ENCODE measurements at places on chromosomes 2 and 18.

DNA sequence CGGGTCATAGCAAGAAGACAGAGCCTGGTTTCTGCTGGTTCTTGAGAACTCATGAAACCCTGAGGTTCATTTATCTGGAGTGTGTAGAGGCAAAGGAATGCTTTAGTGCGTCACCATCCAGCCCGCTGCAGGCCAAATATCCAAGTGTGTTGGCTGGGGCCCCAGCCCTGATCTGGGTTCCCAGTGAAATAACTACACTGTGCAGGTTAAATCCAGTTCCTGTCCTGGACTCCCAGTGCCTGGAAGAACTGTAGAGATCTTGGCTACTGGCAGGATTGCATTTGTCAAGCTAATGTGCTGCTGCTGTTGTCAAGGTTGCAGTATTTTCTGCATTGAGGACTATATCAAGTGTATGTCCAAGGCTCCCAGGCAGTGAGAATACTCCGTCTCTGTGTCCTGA lies 89.9 kb downstream of the MAPK4 start:
- no peak for DNase-seq

GRCh38 chr18:13386891-13387801 lies 168.6 kb downstream of the LDLRAD4 start:
- no peak for DNase-seq

- no peak for DNase-seq
Measured at GRCh38 chr18:46295416-46295815, 191.2 kb downstream of the HAUS1 start.

DNA sequence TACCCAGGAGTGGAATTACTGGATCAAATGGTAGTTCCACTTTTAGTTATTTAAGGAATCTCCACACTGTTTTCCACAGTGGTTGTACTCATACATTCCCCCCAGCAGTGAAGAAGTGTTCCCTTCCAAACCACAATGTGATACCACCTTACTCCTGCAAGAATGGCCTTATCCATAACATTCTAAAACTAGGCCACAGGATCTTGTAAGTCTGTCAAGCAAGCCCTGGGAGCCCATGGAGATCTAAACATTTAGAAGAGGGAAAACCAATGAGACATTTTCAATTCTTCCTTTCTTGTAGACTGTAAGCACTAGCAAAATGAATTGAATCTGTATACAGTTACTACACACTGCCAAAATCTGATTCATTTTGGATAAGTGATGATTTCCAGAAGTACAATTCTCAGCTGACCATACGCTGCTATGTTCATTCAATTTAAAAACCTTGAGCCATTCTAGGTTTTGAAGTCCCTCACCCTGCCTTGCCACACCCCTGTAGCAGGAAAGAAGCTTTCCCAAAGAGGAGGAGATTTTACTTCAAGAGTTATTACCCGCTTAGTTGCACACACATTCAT lies 149.1 kb downstream of the SLC8A1 start:
- no peak for DNase-seq

DNA sequence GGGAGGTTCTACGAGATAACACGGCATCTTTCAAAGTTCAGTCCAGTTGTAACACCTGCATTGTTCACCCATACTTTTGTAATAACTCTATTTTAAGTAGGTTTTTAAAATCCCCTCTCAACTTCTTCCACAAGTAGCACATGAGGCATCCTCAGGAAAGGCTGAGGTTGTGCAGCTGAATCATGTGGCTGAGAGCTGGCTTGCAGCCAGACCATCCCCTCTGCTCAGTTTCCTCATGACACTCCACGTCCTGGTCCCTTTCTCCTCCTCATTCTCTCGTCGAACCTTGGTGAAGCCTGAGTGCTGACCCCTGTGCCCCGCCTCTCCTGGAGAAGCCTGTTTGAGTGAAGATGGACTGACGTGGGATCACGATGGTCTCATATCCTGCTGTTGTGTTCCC lies 42.5 kb downstream of the POU3F3 start:
- DNase-seq, result no peak

DNA sequence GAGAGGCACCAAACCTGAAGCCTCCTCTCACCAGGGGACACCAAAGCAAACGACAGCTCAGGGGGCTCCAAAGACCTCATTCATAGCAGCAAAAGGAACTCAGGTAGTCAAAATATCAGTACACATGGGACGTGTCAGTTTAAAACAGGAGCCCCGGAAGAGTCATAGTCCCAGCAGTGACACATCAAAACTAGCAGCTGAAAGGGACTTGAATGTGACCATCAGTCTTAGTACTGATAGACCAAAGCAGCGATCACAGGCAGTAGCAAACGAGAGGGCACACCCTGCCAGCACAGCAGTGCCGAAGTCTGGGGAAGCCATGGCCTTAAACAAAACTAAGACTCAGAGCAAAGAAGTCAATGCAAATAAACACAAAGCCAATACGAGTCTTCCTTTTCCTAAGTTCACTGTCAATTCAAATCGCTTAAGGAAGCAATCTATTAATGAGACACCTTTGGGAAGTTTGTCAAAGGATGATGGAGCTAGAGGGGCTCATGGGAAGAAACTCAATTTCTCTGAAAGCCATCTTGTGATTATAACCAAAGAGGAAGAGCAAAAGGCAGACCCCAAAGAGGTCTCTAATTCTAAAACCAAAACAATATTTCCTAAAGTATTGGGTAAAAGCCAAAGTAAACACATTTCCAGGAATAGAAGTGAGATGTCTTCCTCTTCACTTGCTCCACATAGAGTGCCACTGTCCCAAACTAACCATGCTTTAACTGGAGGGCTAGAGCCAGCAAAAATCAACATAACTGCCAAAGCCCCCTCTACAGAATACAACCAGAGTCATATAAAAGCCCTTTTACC lies 1.2 kb downstream of the GALNT5 start:
- no peak for DNase-seq
